Cardiac fibroblast (primary cell): ENCODE measurements at places on chromosomes 7 and 10.

GRCh38 chr7:494259-494687, 25.4 kb downstream of the PDGFA start:
- DNase-seq: no peak

- no peak for DNase-seq
Observed at GRCh38 chr10:119860866-119861607, 11.6 kb downstream of the MCMBP start.

DNA sequence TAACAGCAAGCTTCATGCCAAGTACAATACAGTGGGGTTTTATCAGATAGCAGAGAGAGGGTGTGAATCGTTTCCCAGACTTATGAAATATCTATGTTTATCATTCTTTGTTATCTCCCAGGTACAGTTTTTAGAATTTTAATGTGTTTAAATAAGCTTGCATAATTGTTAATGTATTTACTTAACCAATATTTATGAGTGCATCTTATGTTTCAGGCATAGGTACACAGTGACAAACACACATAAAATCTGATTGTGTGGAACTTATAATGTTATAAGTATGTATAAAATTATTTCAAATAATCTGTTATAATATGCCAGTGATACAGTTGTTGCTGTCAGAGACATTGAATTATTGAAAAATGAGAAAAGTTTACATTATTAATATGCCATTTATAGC, 1011.4 kb upstream of the C7orf33 start:
- DNase-seq: no peak

DNA sequence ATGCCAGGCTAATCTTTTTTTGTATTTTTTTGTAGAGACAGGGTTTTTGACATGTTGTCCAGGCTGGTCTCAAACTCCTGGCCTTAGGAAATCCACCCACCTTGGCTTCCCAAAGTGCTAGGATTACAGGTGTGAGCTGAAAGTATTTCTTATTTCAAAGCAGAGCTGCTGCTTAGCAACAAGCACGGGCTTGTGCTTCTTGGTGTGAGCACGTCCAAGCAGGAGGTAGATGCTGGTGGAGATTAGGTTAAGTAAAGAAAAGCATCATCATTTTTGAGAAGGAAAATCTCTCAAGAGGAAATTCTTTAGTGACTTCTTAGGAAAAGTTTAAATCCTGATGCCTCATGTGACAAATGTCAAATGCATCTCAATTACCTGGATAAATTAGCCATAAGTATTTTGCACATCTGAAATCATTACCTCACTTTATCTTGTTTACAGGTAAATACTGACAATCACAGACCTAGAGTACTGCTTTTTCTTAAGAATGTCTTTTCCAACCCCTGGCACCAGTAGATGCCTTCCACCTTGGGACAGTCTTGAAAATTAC, 431.8 kb upstream of the FZD8 start:
- DNase-seq: no peak

DNA sequence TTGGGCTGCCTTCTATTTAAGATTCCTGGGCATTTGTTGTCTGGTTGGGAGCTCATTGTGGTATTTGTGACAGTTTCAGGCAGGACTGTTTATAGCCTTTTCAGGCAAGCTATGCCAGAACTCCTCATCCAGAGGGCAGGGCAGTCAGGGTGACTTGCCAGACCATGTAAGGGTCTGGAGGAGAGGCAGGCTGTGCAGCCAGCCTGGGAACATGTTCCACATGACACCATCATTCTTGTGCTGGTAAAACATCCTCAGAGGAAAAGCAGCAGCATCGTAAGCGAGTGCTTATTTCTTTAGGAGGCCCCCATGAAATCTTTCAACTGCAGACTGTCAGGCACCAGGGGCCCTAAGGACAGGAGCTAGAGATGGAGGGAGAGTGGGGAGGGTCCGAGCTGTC, 44.0 kb upstream of the SORBS1 start:
- no peak for DNase-seq
